A549 treated with AZD2906 at 1 μM for 4 hours (cell line): ENCODE measurements at places on chromosomes 16 and 17. TPM values are rescaled to one million over a fixed set of nuclear protein-coding genes. Genes with fewer than 3 reads are reported as not detected.

ZACN gene
- 0.17 to 0.38 TPM (median 0.30 TPM) in 5 replicates for total RNA-seq

SLC47A2 gene
- total RNA-seq = 0.03 to 0.11 TPM (median 0.07 TPM) in 4 of 5 replicates, not detected in the other

KRTAP4-5 gene
- not detected in 5 replicates for total RNA-seq

VPS9D1 gene
- 4.3 to 5.2 TPM (median 4.9 TPM) in 5 replicates for total RNA-seq

ATP2A1 gene
- 1.3 to 5.2 TPM (median 1.5 TPM) in 5 replicates for total RNA-seq

FOXL1 gene
- 1.3 to 2.1 TPM (median 2.0 TPM) in 5 replicates for total RNA-seq

RILP gene
- total RNA-seq = 11.8 to 20.0 TPM (median 17.7 TPM) in 5 replicates

ZG16B gene
- 0.37 to 0.96 TPM (median 0.92 TPM) in 5 replicates for total RNA-seq

ITGAX gene
- total RNA-seq = 0.86 to 1.4 TPM (median 1.1 TPM) in 5 replicates

LRRC37A gene
- 0.80 to 1.2 TPM (median 0.94 TPM) in 5 replicates for total RNA-seq

COPZ2 gene
- 12.0 to 20.8 TPM (median 16.8 TPM) in 5 replicates for total RNA-seq

DHRS11 gene
- 6.0 to 9.0 TPM (median 8.5 TPM) in 5 replicates for total RNA-seq

CCNF gene
- 20.2 to 23.1 TPM (median 21.1 TPM) in 5 replicates for total RNA-seq

CD300E gene
- total RNA-seq = not detected in 5 replicates

ZNF287 gene
- 10.9 to 17.4 TPM (median 13.5 TPM) in 5 replicates for total RNA-seq

SLC35B1 gene
- 87.4 to 95.8 TPM (median 89.0 TPM) in 5 replicates for total RNA-seq

SCGB1C2 gene
- total RNA-seq = not detected in 5 replicates

CETP gene
- total RNA-seq = not detected in 5 replicates

TOM1L1 gene
- 31.5 to 43.3 TPM (median 36.8 TPM) in 5 replicates for total RNA-seq

ICAM2 gene
- 0.07 to 0.18 TPM (median 0.09 TPM) in 4 of 5 replicates, not detected in the other for total RNA-seq

SDR42E2 gene
- total RNA-seq = not detected in 5 replicates

IL32 gene
- 23.0 to 37.5 TPM (median 30.1 TPM) in 5 replicates for total RNA-seq

SLC13A2 gene
- 0.05 to 0.21 TPM (median 0.10 TPM) in 5 replicates for total RNA-seq

TMEM114 gene
- total RNA-seq = not detected in 5 replicates

NECAB2 gene
- 1.4 to 3.0 TPM (median 2.6 TPM) in 5 replicates for total RNA-seq

NUPR1 gene
- 10.8 to 18.9 TPM (median 14.9 TPM) in 5 replicates for total RNA-seq

KRTAP9-2 gene
- not detected in 5 replicates for total RNA-seq

CA5A gene
- total RNA-seq = not detected in 5 replicates

KRT17 gene
- 0.66 to 1.3 TPM (median 1.00 TPM) in 5 replicates for total RNA-seq

TBC1D28 gene
- not detected in 5 replicates for total RNA-seq

FGF11 gene
- 0.76 to 1.2 TPM (median 0.85 TPM) in 5 replicates for total RNA-seq

TM4SF5 gene
- total RNA-seq = 0.45 to 0.94 TPM (median 0.63 TPM) in 5 replicates

NTN3 gene
- total RNA-seq = 0.05 to 0.07 TPM (median 0.06 TPM) in 3 of 5 replicates, not detected in the others

P2RX1 gene
- total RNA-seq = 0.08 TPM in 1 of 5 replicates, not detected in the others

TMEM208 gene
- 86.6 to 99.5 TPM (median 95.4 TPM) in 5 replicates for total RNA-seq

ADAD2 gene
- 0.05 TPM in 1 of 5 replicates, not detected in the others for total RNA-seq

CIBAR2 gene
- total RNA-seq = not detected in 5 replicates

TMEM101 gene
- total RNA-seq = 26.6 to 32.4 TPM (median 30.7 TPM) in 5 replicates

AANAT gene
- 0.22 to 0.64 TPM (median 0.33 TPM) in 5 replicates for total RNA-seq

CMTM2 gene
- not detected in 5 replicates for total RNA-seq

KREMEN2 gene
- 1.4 to 2.0 TPM (median 1.8 TPM) in 5 replicates for total RNA-seq

USP43 gene
- 3.4 to 4.5 TPM (median 4.1 TPM) in 5 replicates for total RNA-seq
